Kidney epithelial cell (primary cell): ENCODE measurements at places on chromosomes 11 and 22. TPM values are rescaled to one million over a fixed set of nuclear protein-coding genes. Genes with fewer than 3 reads are reported as not detected.
A peak's percentile ranks its signal among the peaks of the same experiment; 100 is the strongest.

The PHLDA2 gene
- total RNA-seq: 32.8 and 58.5 TPM in 2 replicates

The COMT gene
- total RNA-seq: 371 and 403 TPM in 2 replicates

The PKDREJ gene
- total RNA-seq: not detected in 2 replicates

The CABP4 gene
- total RNA-seq: 0.17 TPM in 1 of 2 replicates, not detected in the other

The NCAM1 gene
- 14.7 and 16.5 TPM in 2 replicates for total RNA-seq

The GTSE1 gene
- total RNA-seq: 3.8 and 4.5 TPM in 2 replicates

The MS4A10 gene
- not detected in 2 replicates for total RNA-seq

DNA sequence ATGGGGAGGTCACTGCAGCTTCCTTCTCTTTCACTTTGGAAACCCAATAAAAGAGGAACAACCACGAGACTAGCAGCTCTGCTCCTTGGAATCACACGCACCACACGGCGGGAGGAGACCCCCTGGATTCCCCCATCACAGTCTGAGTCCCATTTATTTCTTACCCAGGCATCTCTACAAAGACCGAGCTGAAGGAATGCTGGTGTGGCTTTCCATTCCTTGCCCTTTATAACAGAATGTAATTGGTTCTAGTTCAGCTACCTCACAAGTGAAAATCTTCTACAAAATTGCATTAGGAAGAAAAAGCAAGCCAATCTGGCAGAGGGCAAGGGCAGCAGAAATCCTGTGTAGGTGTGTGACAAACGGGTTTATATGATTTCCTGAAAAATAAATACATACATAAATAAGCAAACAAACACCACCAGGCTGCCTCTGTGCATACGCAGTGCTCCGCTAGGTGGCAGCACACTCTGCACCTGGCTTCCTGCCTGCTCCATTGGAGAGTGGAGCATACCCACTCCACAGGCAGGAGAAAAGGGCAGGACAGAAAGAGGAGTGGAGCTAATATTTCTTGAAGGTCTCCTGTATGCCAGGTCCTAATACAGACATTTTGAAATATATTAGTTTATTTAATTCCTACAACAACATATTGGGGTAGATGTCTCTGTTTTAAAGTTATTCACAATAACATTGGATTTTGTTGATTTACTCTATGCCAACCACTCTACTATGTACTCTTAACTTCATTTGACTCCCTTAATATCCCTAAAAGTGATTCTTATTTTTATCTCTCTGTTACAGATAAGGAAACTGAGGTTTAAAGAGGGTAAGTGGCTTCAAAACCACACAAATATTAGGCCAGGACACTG is 673.1 kb downstream of the KCNA4 start:
- DNase-seq: no peak

- no peak for DNase-seq
Measured at GRCh38 chr11:131758726-131759125, 388.3 kb downstream of the NTM start.

DNA sequence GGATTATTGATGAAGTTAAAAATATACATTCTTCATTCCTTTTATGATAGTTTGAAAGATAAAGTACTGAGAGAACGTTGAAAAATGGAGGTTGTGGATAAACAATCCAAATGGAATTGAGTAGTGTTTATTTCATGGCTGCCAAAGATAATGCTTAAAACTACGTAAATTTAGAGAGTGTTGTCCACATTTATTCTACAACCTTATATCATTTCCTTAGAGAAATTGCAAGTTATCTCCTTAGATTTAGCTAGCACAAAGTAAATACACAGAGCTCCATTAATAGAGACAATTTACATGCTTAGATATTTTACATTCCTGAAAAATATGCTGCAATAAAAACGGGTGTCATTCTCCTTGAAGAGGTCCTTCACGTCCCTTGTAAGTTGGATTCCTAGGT is 146.5 kb upstream of the CCDC179 start:
- DNase-seq: no peak

- no peak for DNase-seq
Measured at GRCh38 chr11:1544536-1544935, 27.5 kb downstream of the DUSP8 start.

DNA sequence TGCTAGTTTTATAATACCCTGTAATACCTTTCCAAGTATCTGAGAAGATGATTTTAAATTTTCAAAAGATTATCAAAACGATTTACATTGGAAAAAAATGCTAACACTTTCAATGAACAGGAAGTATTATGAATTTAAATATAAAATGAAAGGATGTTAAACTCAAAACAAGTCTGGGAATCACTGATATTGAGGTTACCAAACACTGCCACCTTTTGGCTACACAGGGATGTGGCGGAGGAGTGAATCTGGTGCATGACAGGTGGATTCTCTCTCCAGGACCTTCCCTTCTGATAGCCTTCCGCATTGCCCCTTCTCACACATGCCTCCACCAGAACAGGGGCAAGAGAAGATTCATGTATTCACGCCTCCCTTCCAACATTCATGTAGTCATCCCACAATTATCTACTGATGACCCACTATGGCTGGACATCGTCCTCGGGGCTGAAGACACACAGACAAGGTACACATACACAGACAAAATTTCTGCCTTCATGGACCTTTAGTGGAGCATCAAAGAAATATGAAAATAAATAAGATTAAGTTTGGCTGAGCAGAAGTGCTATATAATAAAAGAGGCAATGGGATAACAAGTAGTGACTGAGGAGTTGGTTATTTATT is 34.7 kb downstream of the ATG16L2 start:
- DNase-seq: no peak

DNA sequence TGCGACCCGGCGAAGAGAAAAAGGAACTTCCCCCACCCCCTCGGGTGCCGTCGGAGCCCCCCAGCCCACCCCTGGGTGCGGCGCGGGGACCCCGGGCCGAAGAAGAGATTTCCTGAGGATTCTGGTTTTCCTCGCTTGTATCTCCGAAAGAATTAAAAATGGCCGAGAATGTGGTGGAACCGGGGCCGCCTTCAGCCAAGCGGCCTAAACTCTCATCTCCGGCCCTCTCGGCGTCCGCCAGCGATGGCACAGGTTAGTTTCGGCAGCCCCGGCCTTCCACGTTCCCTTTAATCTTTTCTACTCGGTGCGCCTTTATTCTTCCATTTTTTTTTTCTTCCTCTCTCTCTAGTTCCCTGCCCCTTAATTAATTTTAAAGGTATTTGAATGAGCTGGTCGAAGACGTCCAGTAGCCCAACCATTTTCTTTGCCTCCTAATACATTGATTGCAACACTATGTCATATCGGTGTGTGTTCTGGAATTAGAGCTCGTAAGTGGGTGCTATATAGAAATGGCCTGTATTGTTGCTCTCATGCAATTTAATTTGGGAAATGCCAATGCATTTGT is 537 bp downstream of the EP300 start:
- no peak for DNase-seq

DNA sequence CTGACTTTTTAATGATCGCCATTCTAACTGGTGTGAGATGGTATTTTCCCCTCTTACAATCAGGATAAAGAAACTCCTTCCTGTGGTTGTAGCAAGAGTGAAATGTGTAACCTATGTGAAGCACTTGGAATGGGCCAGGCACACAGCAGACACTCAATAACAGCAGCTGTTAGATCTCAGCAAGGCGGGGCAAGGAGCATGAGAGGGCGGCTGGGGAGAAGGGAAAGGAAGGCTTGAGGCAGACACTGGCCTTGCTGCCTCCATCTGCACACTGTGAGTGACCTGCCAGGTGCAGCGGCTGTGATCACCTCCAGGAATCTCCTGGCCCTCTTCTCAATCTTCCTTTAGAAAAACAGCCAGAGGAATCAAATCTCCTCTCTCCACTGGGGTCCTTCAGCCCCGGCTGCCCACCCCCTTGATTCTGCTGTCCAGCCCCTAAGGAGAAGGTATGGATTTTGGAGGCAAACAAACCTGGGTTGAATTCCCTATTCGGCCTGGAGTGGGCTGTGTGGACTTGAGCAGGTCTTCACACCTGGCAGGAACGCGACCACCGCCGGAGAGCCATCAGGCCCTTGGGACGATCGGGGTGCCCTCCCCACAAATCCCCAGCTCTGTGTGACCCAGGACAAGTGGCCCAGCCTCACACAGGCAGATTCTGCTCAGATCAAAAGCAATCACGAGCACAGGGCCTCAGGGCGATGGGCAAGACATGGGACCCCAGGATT is 49.0 kb downstream of the RPUSD4 start:
- no peak for DNase-seq

- no peak for DNase-seq
Measured at GRCh38 chr11:83006877-83007330, 64.8 kb downstream of the RAB30 start.

GRCh38 chr11:127607487-127608085 is 607.0 kb upstream of the KIRREL3 start:
- no peak for DNase-seq

DNA sequence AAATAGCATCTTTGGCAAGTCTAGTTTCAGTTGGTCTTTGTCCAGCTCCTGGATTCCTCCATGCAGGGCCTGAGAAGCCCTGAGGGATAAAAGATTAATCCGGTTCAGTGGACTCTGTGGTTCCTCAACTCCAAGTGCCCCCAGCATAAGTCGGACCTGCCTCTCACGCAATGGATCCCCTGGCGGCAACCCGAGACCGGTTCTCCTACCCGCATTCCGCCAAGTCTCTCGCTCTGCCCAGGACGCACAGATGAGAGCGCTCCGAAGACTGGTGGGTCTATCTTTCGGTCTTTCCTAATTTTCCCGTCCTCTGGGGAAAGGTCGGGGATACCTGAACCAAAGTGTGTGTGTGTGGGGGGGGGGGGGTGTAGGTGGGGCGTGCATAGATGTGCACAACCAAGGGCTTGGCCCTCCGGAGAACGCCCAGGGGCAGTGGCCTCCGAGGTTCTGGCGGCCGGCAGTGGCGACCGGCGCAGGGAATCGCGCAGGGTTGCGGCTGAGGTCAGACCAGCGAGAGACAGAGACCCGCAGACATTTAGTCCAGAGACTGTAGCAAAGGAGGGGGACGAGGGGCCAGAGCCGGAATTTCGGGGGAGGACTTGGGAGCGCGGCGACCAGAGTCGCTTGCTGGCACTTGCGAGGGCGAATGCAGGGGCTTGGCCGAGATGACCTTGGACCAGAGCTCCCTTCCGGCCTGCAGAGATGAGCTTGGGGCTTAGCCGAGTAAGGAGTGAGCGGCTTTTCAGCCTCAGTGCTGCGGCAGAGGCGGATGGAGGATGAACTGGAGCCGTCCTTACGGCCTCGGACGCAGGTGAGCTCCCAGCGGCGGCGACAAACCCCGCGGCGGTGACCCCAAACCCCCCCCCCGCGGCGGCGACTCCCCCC is 712 bp upstream of the SLC2A11 start:
- DNase-seq: no peak

GRCh38 chr11:108085672-108086071 is 35.7 kb upstream of the ACAT1 start:
- no peak for DNase-seq

- DNase-seq: no peak
Measured at GRCh38 chr11:34305193-34305592, 52.6 kb downstream of the ABTB2 start.

- DNase-seq: no peak
Measured at GRCh38 chr11:78802058-78802761, 227.5 kb upstream of the NARS2 start.

- no peak for DNase-seq
Measured at GRCh38 chr22:40368016-40368415, 2.4 kb upstream of the SGSM3 start.

DNA sequence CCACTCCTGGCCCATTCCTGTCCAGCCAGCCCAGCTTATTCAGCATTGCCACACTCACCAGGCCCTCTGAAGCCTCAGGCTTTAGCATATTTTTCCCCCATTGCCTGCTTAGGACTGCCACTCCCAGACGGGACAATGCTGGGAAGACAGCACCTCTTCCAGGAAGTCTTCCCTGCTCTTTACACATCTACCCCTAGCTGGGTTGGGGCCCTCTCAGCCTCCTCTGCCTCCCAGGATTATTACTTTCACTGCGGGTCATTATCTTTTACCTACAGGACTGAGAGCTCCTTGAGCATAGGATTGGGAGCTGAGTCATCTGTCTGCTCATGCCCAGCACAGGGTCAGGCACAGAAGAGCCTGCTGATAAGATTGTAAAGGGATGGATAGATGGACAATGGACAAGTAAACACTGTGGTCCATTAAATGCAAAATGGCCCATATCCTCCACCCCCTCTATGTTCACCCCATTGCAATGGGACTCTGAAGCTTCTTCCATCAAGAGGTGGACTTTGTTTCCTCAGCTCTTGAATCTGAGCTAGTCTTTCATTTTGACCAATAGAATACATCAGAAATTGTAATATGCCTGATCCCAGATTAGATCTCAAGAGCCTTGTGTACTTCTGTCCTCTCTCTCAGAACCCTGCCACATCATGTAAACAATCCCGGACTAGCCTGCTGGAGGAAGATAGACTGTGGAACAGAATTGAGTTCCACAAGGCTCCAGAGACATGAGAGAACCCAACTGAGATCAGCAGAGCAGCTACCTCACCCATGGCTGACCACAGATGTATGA is 32.0 kb upstream of the LRRC32 start:
- DNase-seq: no peak

- no peak for DNase-seq
Measured at GRCh38 chr11:124536520-124536919, 6.9 kb downstream of the OR8B12 start.

- DNase-seq: no peak
Measured at GRCh38 chr11:41970681-41971080, 511.2 kb upstream of the LRRC4C start.

DNA sequence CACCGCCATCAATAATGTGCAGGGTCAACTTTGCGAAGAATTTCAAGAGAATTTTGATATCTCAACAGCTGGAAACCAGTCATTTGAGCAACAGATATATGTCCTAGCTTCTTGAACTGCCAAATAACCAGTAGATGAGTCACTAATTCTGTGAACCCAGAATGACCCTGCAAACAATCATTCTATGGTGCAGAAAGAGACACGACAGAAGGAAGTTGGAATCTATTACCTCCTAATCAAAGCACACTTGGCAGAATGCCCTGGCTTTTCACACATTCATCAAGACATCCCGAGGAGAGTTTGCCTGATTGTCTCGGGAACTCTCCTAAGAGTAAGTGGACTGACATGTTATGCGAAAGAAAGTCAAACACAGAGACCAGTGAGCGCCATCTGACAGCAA is 621.1 kb downstream of the OPCML start:
- DNase-seq: no peak

GRCh38 chr11:68872216-68873003 is 30.7 kb upstream of the CPT1A start:
- DNase-seq: no peak

- DNase-seq: no peak
Measured at GRCh38 chr11:8267831-8268529, 4.3 kb upstream of the LMO1 start.

DNA sequence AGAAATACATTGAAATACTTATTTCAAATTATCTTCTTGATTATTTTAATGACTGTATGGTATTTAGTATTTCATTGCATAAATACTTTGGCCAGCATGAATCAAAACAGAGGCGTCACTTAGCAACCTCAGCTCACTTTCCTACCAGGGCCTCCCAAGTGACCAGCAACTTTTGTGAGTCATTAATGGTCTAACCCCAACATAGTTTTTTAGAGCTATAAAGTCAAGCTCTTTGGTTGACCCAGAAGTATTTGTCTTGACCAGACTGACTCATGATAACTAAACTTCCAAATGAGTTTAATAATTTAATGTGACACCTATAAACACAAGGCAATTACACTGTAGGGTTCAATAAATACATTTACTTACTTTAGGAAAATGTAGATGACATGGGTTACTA is 27.9 kb upstream of the RBMXL2 start:
- DNase-seq: peak; percentile 18
